ENCODE measurements at places on chromosomes 5 and 9.

GRCh38 chr5:38529955-38530646, 26.3 kb downstream of the LIFR start:
- DNase-seq: no peak

- no peak for DNase-seq
Observed at GRCh38 chr5:73816656-73817420, 190.8 kb downstream of the ARHGEF28 start.

DNA sequence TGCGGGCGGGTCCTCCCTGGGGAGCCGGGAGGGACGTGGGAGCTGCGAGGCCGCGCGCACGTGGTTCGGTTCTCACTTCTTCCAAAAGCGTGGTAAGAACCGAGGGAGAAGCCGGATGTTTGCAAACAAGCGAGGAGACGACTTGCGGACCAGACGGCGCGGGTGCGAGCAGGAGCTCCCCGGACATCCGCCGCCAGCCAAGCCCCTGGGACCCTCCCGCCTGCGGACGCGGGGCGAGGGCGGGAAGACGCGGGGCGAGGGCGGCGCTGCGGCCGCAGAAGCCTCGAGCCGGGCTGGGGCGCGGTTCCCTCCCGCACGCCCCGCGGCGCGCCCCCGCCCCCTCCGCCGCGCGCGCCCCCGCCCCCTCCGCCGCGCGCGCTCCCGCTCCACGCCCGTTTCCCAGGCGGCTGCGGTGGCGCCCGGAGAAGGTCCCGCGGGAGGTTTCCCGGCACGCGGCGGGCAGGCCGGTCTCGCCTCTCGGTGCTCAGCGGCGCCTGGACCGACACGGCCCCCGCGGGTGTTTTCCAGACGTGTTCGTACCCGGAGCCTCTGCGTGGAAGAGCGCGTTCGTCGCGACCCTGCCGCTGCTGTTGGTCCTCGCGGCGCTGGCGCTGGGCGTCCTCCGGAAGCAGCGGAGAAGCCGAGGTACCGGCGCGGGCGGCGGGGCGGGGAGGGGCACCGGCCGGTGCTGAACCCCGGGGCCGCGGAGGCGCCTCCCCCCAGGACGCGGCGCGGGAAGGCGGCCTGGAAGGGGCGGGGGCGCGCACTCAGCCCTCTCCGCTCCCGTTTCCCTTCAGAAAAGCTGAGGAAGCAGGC, 12.8 kb downstream of the BTNL9 start:
- no peak for DNase-seq

GRCh38 chr5:160466889-160467554, 45.4 kb downstream of the PTTG1 start:
- DNase-seq: no peak

GRCh38 chr9:127905788-127906191, 6.4 kb upstream of the ST6GALNAC6 start:
- DNase-seq: no peak

GRCh38 chr5:151285683-151286082, 17.9 kb downstream of the SLC36A3 start:
- no peak for DNase-seq

- no peak for DNase-seq
Observed at GRCh38 chr5:15375559-15375958, 124.4 kb upstream of the FBXL7 start.
